ENCODE measurements at places on chromosomes 3 and 15. TPM values are rescaled to one million over a fixed set of nuclear protein-coding genes. Genes with fewer than 3 reads are reported as not detected.

DNA sequence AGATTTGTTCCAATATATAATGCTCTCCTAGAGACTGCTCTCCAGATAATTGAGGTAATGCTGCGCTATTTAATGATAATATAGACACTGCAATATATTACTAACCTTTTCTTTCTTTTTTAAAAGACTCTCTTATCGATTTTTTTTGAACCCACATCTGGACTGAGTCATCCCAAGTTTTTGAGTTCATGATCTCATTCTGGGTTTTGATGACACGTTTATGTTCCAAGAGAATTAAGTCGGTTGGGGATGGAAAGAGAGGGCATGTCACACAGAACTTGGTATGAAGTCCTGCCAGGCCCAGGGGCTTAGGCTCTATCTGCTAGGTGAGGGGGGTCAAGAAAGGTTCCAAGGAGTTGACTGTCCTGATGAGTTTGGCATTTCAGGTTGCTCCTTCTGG lies 431.1 kb downstream of the MFSD1 start:
- no peak for DNase-seq

The TICRR gene
- 2.9 TPM for total RNA-seq

The ANKRD63 gene
- total RNA-seq = not detected

- DNase-seq = no peak
Observed at GRCh38 chr3:114452937-114453336, 159.1 kb downstream of the TIGIT start.

DNA sequence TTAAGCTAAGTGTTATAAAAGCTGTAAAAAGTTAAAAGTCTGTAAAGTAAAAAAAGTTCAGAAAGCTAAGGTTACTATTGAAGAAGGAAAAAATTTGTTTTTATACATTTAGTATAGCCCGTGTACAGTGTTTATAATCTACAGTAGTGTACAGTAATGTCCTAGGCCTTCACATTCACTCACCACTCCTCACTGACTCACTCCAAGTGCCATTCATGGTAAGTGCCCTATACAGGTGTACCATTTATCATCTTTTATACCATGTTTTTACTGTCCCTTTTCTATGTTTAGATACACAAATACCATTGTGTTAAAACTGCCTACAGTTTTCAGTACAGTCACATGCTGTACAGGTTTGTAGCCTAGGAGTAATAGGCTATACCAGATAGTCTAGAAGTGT lies 8.8 kb downstream of the CCDC71 start:
- DNase-seq = no peak

GRCh38 chr3:126976906-126977305 lies 6.0 kb upstream of the PLXNA1 start:
- no peak for DNase-seq

The ZDHHC3 gene
- 56.1 TPM for total RNA-seq

- no peak for DNase-seq
Observed at GRCh38 chr3:39013289-39013688, 38.5 kb downstream of the SCN11A start.

DNA sequence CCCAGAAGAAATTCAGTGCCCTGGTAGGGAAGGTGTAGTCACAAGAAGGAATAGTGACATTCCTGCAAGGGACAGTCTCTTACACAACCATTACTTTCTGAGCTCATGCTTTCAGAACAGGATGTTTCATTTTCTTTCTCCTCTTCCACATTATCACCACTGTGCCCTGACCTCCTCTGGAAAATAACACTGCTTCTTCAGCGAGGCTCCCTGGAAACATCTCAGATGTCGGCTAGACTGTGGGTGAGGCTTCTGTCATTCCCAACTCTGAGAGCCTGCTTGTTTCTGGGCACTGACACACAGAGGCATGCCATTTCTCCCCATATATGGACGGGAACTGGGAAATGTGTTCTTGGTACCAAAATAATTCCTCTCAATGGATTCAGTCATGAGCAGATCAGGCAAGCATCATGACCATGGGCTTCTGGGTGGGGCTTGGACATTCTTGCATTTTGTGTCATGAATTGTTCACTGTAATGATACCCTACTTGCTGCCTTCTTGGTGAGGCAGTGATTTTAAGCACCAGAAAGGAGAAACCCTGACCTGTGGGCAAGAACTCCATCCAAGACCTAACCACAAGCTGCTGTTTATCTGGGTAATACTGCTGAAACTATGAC lies 14.3 kb upstream of the TNFAIP8L3 start:
- DNase-seq = no peak

DNA sequence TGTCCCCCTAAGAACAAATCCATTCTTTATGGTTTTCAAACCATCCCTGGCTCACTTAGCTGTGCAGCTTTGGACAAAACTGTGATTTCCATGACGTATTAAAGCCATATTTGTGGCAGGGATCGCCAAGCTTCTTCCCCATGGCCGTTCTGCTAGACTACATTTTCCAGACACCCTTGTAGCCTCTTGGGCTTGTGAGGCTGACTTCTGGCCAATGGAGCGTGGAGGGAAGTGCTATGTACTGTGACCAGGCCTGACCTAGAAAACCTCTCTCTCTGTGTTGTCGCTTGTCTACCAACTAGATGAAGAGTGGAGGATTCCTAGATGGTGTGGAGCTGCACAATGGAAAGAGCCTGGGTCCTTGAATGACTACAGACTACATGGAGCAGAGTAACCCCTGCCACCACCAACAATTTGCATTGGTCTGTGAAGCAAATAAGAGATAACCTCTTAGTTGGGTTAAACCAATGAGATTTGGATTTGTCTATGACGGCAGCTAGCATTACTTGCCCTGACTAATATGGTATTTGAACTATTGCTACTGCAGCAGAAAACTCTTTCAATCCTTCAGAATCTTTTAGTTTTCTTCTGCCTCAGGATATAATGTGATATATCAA lies 22.1 kb upstream of the MGLL start:
- DNase-seq = no peak

The RASGRF1 gene
- 0.48 TPM for total RNA-seq

- no peak for DNase-seq
Observed at GRCh38 chr3:152377184-152377570, 108.4 kb downstream of the MBNL1 start.

DNA sequence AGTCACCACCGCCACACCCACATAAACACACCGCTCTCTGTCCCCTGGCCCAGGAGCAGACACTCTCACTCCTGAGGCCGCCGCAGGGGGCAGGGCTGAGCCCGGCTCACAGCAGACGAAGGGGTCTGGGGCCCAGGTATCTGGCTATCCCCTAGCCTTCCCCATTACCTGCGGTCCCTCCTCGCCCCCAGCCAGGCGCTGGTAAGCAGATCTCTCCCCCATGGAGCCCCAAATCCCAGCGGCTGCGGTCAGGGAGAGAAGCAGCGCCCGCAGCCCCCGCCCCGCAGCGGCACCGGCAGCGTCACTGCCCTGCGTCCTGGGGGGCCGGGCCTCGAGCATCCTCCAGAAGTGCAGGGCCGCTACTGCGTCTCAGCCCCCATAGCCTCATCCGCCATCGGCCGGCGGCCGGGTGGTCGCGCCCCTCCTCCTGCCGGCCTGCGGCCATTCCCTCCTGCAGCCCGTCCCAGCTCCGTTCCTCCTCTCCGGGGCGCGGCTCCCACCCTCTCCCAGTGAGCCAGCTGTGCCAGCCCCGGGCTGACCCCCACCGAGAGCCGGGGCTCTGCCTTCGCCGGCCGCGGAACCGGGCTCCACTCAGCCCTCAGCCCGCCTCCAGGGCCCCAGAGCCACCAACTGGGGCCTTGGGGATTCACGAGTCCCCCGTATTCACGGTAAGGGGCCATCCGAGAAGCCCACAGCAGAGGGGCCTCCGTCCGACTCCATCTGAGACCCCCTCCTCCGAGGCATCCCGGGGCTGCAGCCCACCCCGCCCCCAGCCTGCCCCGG lies 13.1 kb downstream of the TNK2 start:
- no peak for DNase-seq

DNA sequence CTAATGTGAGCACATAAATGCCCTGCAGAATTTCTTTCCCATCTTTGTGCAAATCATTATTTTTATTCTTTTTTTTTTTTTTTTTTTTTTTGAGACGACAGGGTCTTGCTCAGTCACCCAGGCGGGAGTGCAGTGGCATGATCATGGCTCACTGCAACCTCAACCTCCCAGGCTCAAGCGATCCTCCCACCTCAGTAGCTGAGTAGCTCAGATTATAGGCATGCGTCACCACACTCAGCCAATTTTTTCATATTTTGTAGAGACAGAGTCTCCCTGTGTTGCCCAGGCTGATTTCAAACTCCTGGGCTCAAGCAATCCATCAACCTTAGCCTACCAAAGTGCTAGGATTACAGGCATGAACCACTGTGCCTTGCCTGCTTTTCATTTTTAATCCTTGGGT lies 22.9 kb downstream of the DAG1 start:
- no peak for DNase-seq

The ALDH1A3 gene
- total RNA-seq = 11.2 TPM

DNA sequence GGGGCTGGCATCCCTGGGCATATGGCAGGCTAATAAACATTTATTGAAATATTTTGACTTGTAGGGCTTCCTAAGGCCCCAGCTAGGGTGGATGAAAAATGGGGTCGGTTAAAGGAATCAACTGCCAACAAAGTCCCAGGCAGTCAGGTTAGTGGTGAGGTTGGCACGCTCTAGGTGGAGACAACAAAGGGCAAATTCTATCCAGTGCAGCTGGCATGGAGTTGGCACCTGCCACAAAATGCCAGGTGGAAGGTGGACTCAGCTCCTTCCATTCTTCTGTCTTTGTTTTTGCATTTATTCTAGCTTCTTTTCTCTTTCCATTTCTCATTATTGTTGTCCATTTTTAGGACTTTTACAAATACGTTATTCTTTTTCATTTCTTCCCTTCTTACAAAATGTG lies 31.0 kb downstream of the LCMT2 start:
- DNase-seq = no peak

The ARNT2 gene
- total RNA-seq = 9.7 TPM

- DNase-seq = no peak
Observed at GRCh38 chr3:4712109-4712508, 219.0 kb downstream of the ITPR1 start.

The CLRN1 gene
- not detected for total RNA-seq

The MINDY4B gene
- total RNA-seq = not detected

The GBE1 gene
- 35.5 TPM for total RNA-seq

The TPRG1 gene
- total RNA-seq = 6.2 TPM

DNA sequence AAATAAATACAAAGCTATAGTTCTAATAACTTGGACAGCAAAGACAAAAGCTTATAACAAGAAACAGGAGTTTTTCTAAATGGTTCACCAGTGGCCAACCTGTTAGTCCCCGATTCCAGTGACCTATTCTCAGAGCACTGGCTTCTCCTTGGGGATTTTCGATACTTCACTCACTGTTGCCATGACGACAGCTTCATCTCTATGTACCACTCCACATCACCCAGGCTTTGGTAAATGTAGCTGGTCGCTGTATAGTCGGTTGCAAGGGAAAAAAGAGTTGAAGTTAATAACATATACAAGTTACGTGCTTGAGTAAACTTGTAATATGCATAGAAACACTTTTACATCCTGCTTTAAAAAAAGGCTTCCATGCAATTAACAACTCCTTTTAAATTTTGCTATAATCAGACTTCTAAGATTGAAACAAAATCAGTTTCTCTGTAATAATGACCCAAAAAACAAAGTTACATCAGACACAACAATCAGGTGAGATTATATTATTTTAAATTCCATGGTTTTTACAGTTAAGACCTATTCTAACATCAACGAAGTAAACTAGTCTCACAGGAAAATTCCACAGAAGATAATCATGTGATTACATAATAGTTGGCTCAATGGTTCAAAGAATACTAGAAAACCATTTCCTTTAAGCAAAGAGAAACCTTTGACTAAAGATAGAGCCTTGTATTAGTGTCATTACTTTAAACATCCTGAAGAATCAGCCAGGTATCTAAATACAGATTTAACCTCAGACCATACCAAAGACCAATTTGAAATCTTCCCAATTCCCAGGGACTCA lies 2.9 kb downstream of the CCNL1 start:
- DNase-seq = no peak

GRCh38 chr15:59179717-59180116 lies 26.9 kb upstream of the LDHAL6B start:
- no peak for DNase-seq

The P4HTM gene
- total RNA-seq = 30.9 TPM

DNA sequence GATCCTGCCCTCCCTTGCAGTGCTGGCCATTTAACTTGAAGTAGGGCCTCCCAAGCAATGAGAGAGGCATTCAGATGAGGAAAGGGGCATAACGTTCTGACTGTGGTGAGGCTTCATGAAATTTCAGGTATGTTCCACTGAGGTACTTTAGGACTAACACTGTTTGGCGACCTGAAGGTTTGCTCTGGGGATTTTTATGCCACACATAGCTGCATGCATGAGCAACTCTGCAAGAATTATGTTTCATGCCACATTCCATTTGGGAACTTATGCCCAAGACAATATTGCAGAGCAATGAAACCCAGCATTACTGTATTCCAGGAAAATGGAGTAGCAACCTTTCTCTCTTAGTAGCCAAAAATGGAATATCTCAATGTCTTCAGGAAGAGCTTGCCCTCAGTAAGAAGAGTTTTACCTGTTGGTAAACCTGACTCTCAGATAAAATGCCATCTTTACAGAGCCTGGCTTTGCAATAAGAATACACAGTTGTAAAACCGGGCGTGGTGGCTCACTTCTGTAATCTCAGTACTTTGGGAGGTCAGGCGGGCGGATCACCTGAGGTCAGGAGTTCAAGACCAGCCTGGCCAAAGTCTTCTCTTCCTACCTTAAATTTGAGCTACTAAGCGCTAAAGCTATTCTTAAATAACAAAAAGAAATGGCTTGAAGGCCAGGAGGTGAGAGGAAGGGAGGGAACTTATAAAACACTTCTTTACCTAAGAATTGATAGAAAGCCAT lies 16.7 kb upstream of the TBL1XR1 start:
- DNase-seq = no peak

The GOLGA8J gene
- not detected for total RNA-seq

- DNase-seq = no peak
Observed at GRCh38 chr3:160703974-160704373, 27.0 kb downstream of the ARL14 start.

- no peak for DNase-seq
Observed at GRCh38 chr3:170178651-170179050, 2.9 kb downstream of the PHC3 start.

- DNase-seq = no peak
Observed at GRCh38 chr3:148882288-148882687, 17.2 kb downstream of the CPA3 start.

DNA sequence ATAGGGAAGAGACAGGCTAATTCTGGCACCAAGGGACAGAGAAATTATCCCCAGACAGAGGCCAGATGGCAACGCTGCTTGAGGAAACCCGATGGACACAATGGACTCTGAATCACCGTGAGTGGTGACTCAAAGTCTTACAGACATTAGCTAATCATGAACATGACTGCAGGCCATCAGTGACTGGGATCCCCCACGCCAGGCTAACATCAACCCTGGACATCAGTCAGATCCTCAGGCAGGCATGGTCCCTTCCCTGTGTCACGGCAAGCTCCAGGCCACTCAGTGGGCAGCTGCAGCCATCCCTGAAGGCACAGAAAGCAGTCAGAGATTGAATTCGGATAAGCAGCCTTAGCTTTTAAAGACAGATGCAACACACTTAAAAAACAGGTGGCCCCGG lies 23.8 kb upstream of the OXTR start:
- DNase-seq = no peak

The SPTSSB gene
- total RNA-seq = 74.9 TPM
